ENCODE measurements at places on chromosomes 11 and 22.
A peak's percentile ranks its signal among the peaks of the same experiment; 100 is the strongest.

DNA sequence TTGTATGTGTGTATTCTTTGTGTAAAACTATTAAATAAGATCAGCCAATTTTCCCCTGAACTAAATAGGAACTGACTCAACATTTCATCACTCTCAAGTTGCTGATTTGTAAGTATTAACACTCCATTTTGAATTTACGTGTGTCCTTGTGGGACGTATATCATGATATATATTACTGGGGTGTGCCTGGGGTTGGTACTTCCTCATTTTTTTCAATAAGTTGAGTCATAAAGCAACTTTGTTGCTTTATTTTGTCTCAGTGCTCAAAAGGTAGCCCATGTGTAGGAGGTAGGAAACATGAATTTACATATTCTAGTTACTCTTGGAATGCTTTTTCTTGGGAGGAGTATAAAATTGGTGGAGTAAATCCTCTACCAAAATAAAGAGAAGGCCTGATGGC, 193.9 kb upstream of the RAG2 start:
- no peak for DNase-seq

- DNase-seq = no peak
Observed at GRCh38 chr11:3134218-3134621, 30.9 kb downstream of the OSBPL5 start.

GRCh38 chr11:72072348-72072747, 8.0 kb downstream of the NUMA1 start:
- DNase-seq = no peak

DNA sequence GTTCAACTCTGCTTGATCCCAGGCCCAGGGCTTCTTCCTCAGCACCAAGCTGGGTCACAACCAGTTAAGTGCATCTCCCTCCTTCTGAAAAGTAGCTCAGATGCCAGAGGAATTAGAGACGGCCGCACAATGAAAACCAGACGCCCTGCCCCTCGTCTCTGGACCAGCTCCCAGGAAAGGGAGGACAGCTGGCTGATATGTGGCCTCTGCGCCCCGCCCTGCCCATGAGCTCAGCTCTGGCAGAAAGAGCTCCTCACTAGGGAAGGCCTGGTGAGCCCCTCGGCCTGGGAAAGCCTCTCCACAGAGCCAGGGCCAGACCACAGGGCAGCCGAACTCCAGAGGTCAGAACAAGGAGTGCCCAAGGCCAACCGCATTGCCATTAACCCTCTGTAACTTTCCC, 18.1 kb upstream of the SCGB1A1 start:
- peak; percentile 14 for DNase-seq

GRCh38 chr22:37148742-37149665, 712 bp downstream of the IL2RB start:
- DNase-seq = no peak

DNA sequence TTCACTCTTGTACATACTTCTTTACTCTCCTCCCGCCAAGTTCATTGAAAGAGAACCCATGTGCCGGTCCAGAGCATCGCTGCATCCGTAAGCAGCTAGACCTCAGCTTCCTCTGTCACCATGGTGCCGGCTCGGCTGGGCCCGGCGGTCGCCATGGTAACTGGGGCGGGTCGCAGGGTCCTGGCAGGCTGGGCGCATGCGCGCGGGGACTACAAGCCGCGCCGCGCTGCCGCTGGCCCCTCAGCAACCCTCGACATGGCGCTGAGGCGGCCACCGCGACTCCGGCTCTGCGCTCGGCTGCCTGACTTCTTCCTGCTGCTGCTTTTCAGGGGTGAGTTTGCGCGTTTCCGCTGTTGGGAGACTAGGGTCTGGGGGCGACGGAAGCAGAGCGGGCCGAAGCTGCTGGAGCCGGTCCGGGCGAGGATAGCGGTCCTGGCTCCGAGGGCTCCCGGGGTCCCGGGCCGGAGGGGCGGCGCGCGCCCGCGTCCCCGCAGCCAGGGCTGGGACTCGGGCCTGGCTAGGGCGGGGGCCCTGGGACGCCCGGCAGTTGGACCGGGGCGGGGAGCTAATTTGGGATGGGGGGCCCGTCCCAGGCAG, at the start of gene JAM3:
TSS of gene JAM3 (plus strand) at position 244 of the 597 bp plus-strand sequence. CDS start at position 256, 12 bp downstream.
- peak; percentile 98 for DNase-seq

- DNase-seq = no peak
Observed at GRCh38 chr11:122197066-122197987, 81.3 kb upstream of the BLID start.

- DNase-seq = no peak
Observed at GRCh38 chr22:38753948-38754750, 1.6 kb downstream of the SUN2 start.

- DNase-seq = no peak
Observed at GRCh38 chr11:101508370-101508769, 75.4 kb downstream of the TRPC6 start.

GRCh38 chr11:107916671-107917241, 11.5 kb upstream of the RAB39A start:
- DNase-seq = no peak

DNA sequence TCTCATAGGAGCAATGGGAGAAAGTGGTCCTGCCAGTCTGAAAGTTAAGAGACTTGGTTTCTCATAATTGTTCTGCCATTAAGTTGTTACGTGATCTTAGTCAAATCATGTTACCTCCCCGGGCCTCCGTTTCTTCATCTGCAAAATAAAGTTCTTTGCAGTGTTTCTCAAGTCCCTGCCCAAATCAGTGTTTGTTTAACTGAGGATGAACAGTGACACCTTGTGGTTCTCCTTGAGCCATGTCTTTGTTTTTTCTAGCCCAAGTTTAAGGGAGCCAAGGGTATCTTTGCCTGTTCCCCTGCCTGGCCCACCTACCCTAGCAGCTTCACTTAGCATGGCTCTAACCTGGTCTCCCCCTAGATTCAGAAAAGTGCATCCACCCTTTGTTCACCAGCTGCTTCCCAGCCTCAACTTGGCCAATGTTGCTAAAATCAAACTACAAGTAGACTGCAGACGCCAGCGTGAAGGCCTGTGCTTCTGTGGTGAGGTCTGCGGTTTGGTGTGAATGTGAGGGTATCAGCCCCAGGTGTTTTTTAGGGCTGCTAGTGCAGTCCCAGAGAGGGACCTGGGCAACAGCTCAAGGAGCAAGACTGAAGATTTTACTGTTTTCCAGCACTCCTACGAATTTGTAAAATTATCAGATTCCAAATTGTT, 35.5 kb downstream of the FZD4 start:
- no peak for DNase-seq

DNA sequence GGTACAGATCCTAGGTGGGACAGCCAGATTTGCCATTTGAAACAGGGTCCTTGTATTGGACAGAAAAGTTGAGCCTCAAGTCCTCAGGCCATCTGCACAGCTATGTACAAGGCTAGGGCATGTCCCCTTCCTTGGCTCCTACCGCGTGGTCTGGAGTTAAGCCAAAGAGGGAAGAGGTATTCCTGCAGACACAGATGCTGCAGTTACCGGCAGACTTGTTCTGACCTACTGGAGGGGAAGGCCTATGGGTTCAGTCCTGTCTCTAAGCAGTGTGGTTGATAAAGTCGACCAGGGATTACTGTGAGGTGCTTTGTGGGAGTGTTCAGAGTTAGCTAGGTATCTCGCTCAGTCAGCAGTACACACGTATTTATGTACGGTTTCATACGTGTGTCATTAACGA, 180.6 kb downstream of the ADAMTS15 start:
- DNase-seq = no peak

DNA sequence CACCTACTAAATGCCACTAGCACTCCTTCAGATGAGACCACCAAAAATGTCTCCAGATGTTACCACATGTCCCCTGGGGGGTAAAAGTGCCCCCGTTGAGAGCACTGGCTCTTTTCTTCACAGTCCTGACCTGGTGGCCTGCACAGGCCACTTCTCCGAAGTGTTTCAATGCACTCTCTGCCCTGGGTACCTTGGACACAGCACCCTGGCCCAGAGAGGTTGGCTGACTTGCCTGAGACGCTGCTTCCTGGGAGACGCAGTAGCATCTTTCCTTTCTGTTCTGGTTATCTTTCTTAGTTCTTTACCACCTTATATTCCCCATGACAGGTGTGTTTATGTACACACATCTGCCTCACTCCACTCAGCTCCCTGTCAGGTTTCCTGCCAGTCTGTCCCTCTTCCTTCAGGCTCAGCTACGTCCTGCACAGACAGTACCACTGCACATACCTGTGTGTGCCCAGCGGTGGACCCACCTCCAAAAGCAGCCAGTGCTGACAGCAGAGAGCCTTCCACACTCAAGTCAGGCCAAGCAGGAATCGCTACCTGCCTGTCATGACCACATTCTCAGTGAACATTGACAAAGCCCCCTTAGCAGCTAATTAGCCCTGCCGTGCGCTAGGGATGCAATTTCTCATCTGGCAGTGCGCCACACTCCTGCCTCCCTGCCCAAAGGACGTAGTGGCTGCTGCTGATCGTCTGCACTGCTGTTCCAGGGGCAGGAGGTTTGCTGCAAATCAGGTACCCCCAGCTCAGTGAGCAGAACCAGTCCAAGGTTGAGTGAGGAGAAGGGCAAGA, 39.0 kb downstream of the FAM83F start:
- no peak for DNase-seq

- DNase-seq = peak; percentile 27
Observed at GRCh38 chr22:30325065-30325720, 1.5 kb downstream of the TBC1D10A start.

- DNase-seq = peak; percentile 85
Observed at GRCh38 chr11:61891331-61892084, at the start of gene FADS3. TSS of gene FADS3 (minus strand) at chr11:61891545. CDS start at chr11:61891381, 164 bp downstream.

- no peak for DNase-seq
Observed at GRCh38 chr11:60910281-60910687, 3.7 kb upstream of the TMEM109 start.

GRCh38 chr22:27636716-27637508, 164.6 kb downstream of the MN1 start:
- no peak for DNase-seq

- DNase-seq = no peak
Observed at GRCh38 chr11:5046754-5047330, 516 bp downstream of the OR52J3 start.

GRCh38 chr11:910044-910588, 494 bp downstream of the CHID1 start:
- no peak for DNase-seq

GRCh38 chr11:45677770-45678512, 12.5 kb upstream of the CHST1 start:
- DNase-seq = no peak

- DNase-seq = no peak
Observed at GRCh38 chr11:122998727-122999366, 17.2 kb upstream of the BSX start.

DNA sequence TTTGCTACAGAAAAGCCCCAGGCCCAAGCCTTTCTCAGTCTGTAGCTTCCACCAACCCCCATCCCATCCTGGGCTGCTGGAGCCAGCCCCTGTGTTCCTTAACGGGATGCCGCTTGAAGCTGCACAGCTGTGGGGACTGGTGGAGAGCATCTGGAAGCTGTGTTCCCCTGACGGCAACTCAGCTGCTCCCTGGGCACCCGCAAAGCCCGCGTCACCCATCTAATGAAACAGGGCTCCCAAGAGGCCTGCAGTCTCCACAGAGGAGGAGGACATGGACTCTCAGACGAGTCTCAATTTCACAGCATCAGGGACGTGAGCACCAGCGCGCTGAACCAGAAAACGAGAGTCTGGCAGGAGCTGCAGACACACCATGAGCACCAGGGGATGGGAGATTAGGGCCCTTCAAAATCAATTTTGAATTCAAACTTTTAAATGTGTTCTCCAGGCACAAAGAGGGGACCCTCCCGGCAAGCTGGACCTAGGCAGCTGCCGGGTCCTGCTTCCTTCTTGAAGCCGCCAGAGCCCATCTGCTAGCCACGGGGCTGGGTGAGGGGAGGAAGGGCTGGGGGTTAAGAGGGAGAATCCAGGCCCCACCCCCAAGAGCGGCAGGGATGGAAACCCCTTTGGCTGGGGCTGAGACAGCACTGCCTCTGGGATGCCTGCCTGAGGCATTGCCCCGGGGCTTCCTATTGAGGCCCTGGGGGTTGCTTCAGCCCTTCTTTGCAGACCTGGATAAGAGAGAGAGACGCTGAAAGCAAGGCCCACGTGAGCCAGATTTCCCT, 21.0 kb downstream of the LMO1 start:
- no peak for DNase-seq

GRCh38 chr11:15704064-15704463, 589.3 kb downstream of the INSC start:
- no peak for DNase-seq

- DNase-seq = no peak
Observed at GRCh38 chr11:39174965-39175364, 2284.5 kb downstream of the LRRC4C start.

- no peak for DNase-seq
Observed at GRCh38 chr11:32068134-32068870, 22.6 kb upstream of the RCN1 start.

- no peak for DNase-seq
Observed at GRCh38 chr11:91373497-91373896, 851.1 kb upstream of the FAT3 start.

DNA sequence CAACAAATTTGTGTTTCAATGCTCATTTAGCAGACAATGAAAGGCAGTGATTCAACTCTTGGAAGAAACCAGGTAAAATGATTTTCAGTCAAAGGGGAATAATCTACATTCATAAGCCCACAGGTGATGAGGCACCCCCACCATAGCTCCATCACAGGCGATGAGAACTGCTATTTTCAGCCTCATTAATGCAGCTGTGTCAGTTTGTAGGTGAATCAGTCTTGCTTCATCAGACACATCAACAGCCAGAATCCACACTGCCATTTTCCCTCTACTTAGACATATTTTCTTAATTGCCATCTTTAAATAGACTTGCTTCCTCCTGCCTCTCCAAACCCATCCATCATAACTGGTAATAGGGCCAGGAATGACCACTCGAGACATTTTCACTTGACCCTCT, 701.0 kb downstream of the OPCML start:
- DNase-seq = no peak

GRCh38 chr22:20644071-20644642, 129.8 kb upstream of the SERPIND1 start:
- no peak for DNase-seq

DNA sequence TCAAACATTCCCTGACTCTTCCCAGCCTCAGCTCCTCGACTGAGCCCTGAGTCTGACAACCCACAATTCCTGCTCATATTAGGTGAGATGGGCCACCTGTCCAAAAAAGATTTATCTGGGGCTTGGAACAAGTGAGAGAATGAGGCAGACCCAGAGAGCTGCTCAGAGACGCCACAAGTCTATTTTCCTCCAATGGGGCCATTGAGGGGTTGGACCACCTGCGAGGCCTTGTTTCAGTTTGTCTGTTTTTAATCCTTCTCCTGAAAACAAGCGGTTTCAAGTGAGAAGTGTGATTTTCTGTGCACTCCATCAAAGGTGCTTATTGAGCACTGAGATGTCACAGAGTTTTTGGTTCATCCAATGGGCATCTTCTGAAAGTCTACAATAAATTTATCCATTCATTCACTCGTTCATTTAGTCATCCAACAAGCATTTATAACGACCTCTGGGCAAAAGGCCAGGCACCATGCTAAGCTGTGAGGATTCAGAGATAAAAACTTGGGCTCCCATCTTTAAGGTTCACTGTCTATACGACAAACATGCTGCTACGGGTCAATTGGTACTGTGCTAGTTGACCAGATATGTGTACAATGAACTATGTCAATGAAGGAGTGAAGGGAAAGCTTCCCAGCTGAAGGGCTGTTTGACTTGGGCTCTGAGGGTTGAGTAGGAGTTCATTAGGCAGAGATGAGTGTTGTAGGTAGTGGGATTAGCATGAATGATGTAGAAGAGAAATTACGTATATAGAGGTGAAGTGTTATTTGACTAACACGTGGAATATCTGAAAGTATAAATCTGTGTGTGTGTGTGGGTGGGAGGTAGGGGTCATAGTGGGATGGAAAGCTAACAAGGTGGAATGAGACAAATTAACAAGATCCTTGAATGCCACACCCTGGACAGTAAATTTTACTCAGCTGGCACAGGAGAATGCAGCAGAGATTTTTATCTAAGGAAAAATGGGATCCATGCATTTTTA, 168.9 kb downstream of the MIAT start:
- DNase-seq = no peak

All from D721Med (cell line).